ENCODE measurements at places on chromosomes 7 and 10.

DNA sequence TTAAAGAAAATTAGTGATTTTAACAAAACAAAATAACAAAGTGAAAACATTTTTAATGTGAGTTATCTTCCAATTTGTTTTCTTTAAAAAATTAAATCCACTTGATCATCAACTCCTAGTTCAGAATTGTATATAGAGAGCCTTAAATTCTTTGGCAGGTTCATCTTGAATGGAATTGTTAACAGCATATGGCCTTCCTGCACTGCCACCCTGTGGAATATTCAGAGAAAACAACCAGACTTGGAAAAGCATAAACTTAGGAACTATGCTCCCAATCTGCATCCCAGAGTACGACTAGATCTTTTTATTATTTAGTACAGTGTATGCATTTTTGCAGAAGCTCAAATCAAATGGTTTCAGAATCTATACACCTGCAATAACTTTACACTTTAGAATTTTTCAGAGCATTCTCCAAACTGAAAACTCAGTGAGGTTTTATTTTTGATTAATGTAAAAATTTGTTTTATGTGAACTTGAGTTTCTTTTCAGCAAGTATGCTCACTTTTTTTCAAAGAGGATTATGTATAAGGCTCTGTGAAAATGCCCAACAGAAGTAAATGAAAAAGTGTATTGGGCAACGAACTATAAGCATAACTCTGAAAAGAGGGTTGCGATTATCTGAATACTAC, 44.9 kb upstream of the ANK3 start:
- no peak for DNase-seq

- no peak for DNase-seq
These were observed 39.5 kb downstream of the NT5C2 start for GRCh38 chr10:103153302-103154197.

GRCh38 chr10:86070278-86070677, 296.3 kb downstream of the GRID1 start:
- DNase-seq, result no peak

- no peak for DNase-seq
These were observed 97.3 kb upstream of the KCNIP2 start for GRCh38 chr10:101940916-101941315.

GRCh38 chr7:127833641-127834040, 181.6 kb downstream of the SND1 start:
- DNase-seq, result no peak

DNA sequence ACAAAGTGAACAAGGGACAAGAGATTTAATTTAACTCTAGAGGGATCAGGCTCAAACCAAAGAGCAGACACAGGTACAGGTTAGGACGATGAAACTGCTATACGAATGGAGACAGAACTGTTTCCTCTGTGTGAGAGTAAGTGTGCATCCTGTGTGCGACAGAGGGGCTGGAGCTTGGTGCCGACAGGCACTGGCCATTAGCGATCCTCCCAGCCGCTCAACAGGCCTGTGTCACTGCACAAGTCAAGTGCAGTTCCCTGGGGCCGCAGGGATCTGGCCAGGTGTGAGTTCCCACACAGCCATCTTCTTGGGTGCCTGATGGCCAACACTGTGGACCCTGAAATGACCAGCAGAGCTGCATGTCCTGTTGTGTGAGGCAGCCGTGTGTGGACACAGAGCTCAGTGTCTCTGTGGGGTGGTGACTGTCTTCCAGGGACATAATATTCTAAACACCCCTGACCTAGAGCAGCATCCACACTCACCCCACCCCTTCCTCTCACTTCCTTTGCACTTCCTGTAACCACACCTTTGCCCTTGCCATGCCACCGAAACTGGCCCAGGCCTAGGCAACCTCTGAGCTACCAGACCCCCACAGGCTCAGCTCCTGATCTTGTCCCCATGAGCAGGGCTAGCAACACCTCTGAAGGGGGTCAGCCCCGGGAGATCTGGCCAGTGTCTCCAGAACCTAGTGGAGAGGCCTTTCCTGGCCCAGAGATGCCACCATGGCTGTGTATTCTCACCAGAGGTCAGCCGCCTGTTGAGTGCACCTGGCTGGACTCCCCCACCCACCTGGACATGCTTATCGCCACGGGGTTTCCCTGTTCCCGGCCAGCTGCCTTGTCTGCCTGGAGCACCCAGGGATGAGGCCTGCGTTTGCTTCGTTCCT, 11.7 kb upstream of the TBRG4 start:
- no peak for DNase-seq

- DNase-seq, result no peak
These were observed 193.5 kb downstream of the SEC23IP start for GRCh38 chr10:120086066-120086465.

DNA sequence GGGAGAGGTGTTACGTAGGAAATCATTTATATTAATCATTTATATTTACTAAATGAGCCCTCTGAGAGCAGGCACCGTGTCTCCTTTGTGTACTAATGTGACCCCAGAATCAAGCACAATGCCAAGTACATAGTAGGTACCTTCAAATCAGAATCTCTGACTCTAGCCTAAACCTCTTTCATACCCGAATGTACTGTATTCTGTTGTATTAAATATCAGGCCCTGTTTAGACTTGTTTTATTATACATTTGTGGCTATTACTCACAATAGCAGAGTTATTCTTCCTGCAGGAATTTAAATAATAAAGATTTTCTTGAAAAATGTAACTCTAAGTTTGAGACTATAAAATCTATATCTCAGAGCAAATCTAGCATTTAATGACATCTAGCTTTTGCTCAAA, 297.3 kb downstream of the EXOC4 start:
- no peak for DNase-seq

DNA sequence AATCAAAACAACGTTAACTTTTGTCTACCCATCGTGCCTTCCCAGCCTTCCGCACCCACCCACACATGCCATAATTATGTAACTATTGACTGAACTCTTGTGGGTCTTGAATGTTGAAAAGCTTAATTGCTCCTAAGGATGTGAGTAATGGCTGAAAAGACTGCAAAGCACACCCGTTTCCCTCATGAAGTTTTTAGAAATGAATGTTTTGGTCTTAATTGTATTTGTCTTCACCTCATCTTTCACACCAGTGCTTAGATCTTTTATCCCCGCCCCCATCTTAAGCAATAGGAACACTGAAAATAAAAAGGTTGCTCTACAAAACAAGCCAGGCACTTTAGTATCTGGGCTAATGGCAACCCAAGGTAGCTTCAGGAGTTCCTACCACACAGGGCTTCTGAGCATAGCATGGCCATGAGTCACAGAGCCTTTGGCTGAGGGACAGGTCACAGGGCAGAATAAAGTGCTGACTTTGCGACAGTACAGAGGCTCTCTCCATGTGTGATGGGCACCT, 690.5 kb downstream of the PARD3 start:
- no peak for DNase-seq

DNA sequence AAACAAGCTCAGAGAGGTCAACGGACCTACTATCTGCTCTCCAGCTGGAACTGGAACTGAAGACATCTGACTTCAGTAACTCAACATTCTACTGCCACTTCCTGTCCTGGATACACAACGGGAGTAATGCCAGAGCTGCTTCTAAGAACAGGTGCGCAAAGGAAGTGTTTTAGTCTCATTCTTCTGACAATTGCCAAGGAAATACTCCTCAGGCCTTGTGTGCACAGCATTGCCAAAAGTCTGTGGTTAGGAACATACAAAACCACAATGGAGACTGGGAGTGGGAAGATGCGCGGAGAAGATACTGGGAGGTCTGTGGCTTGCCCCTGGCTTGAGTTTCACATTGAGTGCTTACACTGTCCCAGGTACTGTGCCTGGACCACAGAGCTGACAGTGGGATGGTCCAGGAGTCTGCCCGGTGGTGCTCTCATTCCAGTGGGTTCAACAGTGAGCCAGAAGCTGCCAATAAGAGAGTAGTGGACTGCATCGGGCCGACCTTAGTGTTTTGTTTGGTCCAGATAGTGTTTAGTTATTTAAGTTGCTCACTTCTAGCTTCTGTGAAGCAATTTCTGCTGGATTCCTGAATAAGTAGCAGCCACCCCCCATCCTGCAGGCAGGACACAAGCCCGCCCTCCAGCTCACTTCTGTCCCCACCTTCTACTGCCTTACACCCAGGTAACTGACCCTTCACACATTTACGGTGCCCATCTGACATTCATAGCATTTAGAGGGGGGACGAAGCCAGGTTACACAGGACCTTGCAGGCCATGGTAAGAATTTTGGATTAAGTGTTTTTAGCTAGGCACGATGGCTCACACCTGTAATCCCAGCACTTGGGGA, 10.3 kb downstream of the TBL2 start:
- DNase-seq, result no peak

GRCh38 chr10:78754269-78755062, 314.3 kb upstream of the ZMIZ1 start:
- no peak for DNase-seq

DNA sequence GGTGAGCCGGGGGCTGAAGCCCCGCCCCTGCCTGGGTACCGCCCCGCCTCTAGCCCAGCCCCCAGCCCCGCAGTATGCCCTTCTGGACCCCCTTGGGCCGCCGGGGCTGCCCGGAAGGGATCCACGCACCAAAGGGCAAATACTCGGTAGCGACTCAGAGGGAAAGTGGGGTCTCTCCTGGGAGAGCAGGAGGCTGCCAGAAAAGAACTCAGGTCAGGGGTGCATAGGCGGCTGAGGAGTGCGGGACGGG, 796 bp downstream of the FBXL15 start:
- no peak for DNase-seq
